ENCODE measurements at places on chromosomes 16 and 17. TPM values are rescaled to one million over a fixed set of nuclear protein-coding genes. Genes with fewer than 3 reads are reported as not detected.
A peak's percentile ranks its signal among the peaks of the same experiment; 100 is the strongest.

Gene CLEC18B
- not detected for total RNA-seq

GRCh38 chr17:37221865-37222264 lies 153.9 kb upstream of the C17orf78 start:
- no peak for DNase-seq

- peak; percentile 71 for DNase-seq
Observed at GRCh38 chr17:30433514-30433913, 43.7 kb upstream of the GOSR1 start.

- DNase-seq, result no peak
Observed at GRCh38 chr16:75402159-75402820, 31.0 kb downstream of the CFDP1 start.

Gene KIFC3
- 322 TPM for total RNA-seq

DNA sequence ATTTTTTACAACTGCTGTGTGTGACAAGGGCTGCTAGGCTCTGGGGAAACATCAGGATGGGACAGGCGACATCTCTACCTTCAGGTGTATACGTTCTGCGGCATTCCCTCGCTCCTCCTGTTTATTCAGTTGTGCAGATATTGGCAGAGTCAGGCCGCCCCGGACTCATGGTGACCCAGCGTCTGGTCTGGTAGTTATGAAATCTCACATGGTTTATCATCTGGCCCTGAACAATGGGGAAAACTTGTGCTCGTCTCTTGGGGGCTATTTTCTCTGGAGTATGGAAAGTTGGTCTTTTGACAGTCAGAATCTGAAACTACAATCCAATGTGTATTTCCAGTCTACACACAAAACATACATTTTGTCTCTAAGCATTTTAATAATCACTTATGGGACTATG lies 3.3 kb downstream of the MARCHF10 start:
- DNase-seq, result peak; percentile 70

Gene STXBP4
- 28.1 TPM for total RNA-seq

DNA sequence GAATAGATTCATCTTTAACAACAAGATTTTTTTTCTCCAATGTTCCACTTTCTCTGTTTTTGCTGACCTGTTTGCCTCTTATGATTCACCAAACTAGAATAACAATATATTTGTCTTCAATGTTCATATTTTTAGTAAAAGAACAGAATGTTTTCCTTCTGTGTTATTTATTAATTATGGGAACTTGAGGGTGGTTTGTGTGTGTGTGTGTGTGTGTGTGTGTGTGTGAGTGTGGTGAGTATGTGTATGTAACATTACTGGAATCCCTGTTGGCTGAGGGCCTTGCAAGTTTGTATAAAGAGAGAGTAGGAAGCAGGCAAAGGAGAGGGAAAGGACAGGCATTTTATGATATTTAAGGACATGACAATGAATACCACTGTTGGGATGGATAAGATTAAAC lies 13.8 kb downstream of the STXBP4 start:
- no peak for DNase-seq

DNA sequence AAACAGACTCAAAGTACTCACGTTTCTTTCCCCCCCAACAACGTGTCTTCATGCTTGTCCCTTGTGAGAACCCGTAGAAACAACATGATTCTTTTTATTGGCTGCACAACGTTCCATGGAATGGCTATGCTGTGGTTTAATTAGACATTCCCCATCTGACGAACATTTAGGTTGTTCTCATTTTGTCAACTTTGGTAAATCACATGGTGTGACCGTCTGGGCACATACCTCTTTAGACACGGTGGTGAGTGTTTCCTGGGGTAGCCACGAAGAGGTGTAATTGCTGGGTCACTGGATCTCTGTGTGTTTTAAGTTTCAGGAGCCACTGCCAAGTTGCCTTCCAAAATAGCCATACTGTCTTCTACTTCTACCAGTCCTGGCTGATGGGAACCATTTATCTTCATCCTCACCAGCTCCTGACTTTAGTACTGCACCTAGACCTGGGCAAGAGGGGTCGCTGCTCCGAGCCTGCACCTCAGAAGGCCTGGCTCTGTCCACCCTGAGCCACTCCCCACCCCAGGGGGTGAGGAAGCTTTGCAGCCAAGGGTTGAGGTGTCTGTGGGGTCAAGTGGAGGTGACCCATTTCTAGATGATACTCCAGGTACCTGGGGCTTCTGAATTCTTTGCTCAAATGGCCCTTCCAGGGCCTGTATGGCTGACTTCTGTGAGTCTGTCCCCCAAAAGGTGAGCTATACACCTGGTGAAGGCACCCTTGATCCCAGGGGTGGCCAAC lies 84.7 kb downstream of the IRX5 start:
- DNase-seq, result no peak

Gene FOXN1
- total RNA-seq, result not detected

DNA sequence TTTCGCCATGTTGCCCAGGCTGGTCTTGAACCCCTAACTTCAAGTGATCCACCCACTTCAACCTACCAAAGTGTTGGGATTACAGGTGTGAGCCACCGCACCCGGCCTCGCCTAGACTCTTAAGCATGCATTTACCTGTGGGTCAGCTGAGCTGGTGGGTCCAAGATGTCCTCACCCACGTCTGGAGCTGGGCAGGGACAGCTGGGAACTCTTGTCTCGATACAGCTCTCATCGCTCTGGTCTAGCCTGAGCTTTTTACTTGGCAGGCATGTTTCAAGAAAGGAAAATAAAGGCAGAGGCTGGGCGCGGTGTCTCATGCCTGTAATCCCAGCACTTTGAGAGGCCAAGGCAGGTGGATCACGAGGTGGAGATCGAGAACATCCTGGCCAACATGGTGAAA lies 56.9 kb upstream of the PHOSPHO1 start:
- no peak for DNase-seq

DNA sequence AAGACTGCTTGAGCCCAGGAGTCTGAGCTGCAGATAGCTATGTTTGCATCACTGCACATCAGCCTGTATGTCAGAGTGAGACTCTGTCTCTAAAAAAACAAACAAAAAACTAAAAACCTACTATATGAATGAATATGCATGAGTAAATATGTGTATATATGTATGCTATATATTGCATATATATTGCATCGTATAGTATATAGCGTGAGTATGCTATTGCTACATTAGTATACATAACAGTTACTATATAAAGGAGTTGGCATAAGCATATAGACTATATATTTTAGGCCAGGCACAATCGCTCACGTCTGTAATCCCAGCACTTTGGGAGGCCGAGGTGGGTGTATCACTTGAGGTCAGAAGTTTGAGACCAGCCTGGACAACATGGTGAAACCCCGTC lies 16.1 kb downstream of the DDX42 start:
- DNase-seq, result no peak

DNA sequence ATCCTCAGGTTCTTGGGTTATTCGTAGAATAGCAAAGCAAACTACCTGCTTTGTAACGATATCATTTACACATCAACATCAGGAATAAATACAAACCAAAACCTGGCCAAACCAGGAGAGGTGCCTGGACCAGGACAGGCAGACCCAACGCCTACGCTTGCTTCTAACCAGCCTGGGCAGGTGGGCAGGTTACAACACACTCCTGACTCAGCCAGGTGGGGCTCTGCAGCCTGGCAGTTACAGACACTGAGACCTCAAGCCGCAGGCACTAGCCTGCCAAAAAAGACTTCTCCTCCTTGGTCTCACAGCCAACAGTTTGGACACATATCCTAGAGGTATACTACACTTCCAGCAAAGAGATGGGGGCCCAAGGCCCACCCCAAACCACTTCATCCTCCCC lies 14.0 kb downstream of the ANKRD11 start:
- no peak for DNase-seq

DNA sequence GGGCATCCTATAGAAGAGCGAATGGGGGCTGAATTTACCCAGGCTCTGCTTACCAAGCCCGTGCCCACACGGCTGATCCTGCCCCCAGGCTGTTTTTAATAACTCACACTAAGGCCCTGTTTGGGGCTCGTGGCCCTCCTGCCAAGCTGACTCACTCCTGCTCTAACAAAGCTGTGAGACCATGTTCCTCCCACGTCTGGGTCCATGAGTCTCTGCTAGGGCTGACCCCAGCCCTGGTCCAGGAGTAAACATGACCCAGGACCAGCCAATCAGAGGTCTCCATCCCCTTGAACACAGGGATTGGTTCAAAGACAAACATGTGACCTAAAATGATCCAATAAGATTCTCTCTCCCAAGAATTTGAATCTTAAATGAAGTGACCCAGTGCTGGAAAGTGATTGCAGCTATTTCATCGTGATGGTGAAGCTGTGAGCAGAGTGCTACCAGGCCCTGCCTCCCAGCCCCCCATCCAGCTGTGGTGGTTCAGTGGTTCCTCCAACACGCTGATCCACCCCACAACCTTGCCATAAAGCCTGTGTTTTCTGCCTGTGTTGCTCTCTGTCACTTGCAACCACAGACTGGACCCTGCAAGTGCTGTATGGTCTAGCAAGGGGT lies 57.2 kb downstream of the C16orf82 start:
- DNase-seq, result peak; percentile 82

DNA sequence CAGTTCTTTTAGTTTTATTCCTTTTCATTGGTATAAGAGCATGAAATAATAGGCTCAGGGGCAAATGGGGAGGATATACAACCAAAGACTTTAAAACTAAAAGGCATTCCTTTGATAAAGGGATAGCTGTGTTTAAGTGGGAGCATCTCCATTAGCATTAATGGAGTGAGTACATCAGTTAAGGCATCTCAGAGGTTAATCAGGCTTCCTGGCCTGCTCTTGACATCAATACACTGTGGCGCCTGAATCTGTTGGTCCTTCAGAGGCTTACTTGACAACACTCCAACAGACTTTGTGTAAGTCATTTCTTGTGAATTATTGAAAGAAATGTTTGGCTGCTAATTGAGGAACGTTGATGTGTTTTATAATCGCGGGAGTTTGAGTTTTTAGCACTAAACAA lies 230.7 kb downstream of the BCAS3 start:
- no peak for DNase-seq

- DNase-seq, result peak; percentile 73
Observed at GRCh38 chr17:57783338-57783742, 38.2 kb upstream of the CCDC182 start.

GRCh38 chr17:15340966-15341365 lies 431 bp downstream of the TEKT3 start:
- no peak for DNase-seq

DNA sequence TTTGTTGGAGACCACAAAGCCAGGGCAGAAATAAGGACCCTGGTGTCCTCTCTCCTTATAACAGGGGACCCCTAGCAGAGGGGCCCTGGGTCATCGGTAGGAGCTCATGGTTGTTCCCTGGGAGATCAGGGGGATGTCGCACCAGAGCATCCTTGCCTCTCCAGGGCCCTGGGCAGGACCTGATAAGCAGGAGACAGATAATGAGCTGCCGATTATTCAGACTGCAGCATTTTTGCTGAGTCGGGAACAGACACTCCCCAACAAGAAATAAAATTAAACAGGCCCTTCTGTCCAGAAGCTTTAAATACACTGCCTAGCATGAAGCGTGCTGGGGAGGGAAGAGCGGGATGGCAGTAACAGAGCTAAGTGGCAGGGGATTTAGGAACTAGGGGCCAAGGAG lies 15.4 kb upstream of the GFAP start:
- no peak for DNase-seq

- no peak for DNase-seq
Observed at GRCh38 chr17:28406473-28406814, 432 bp upstream of the SLC46A1 start.

DNA sequence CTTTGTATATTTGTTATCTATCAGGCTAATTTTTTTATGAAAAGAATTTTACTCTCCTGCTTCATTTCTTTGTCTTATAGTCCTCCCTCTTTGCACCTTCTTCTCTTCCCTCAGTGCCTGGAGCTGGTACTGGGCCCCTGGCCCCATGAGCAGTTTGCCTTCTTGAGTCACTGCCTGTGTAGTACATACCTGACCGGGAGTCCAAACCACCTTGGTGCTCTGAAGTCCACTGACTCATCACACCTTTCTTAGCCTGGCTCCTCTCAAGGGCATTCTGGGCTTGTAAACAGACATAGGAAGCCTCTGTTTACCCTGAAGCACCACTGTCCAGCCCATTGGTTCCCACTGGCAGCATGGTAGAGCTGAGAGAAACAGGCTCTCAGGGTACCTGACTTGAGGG lies 11.0 kb upstream of the TACO1 start:
- DNase-seq, result no peak

- DNase-seq, result no peak
Observed at GRCh38 chr17:43758497-43759174, at the start of gene SOST. SOST (minus strand) TSS chr17:43758791; CDS start chr17:43758741, 50 bp downstream.

All from MG63 (cell line).